ENCODE measurements at places on chromosomes 2 and 18.

DNA sequence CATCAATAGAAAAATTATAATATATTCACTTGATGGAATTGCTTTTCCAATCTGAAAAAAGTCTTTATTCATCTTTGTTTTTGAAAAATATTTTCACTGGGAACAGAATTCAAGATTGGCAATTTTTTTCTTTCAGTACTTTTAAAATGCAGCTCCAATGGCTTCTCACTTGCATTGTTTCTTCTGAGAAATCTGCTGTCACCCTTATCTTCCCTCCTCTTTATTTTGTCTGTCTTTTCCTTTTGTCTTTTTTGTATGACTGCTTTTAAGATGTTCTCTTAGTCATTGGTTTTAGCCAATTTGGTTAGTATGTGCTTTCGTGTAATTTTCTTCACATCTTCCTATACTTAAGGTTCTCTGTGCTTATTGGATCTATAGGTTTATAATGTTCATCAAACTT is 37.1 kb upstream of the COPS8 start:
- DNase-seq, result no peak

DNA sequence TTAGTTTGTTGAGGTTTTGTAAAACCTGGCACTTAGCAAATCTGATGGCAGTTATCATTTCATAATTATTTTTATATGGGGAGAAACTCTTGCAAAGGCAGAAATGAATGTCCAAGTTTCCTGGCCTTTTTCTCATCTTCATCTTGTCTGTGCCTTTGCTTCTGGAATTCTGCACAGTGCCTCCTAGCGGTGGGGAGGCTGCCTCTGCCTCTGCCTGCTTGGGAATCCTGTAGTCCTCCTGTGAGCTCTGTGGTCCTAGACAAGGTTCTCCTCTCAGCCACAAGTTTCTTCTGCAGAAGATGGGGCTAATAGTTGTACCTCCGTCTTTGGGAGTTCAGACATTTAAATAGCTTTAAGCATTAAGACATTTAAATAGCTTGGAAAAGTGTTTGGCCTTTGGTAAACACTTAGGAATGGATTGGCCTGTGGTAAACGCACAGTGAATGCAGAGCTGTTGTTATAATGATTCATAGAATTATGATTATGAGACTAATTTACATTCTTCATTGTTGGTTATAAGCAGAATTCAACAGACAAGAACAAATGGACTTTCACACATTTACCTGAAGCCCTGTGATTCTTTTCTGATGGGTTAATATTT is 101.2 kb downstream of the ZNF236 start:
- DNase-seq, result no peak

- no peak for DNase-seq
These were observed 32.7 kb downstream of the TMEM131 start for GRCh38 chr2:97963079-97963406.

GRCh38 chr2:37342591-37343220 is 1.7 kb upstream of the QPCT start:
- no peak for DNase-seq

DNA sequence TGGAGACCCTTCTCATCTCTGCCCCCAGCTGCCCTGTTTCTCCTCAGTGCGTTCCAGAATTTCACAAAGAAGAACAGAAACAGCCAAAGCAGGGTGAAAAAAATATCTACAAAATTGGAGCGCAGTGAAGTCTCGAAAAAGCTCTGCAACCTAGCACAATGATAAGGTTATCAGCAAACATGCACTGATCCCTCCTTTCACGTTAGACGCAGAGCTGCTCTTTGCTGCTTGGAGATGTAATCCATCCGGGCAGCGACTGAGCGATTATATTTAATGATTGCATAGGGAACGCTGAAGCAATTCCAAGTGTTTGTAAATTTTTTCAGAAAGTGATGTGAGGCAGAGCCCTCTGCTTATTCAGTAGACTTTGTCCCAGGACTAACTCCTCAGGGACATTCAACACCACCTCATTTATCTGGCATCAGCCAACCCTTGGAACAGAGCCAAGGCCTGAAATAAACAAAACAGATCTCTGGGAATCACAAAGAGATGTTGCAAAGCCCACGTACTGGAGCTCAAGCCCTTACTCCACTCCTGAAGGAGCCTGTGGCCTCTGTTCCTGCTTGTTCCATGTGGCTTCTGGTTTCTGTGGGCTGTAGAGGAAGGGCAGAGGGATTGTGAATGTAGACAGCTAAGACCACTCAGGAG is 172.6 kb upstream of the BCL2L11 start:
- DNase-seq, result no peak
